ENCODE measurements at places on chromosomes 6 and 20. TPM values are rescaled to one million over a fixed set of nuclear protein-coding genes. Genes with fewer than 3 reads are reported as not detected.

Gene KHDC1
- 2.6 TPM for total RNA-seq

Gene CDSN
- not detected for total RNA-seq

Gene DOP1A
- 20.0 TPM for total RNA-seq

Gene ASIP
- total RNA-seq = not detected

Gene DTNBP1
- 19.3 TPM for total RNA-seq

Gene TMEM14C
- total RNA-seq = 96.7 TPM

Gene EGFL8
- 37.4 TPM for total RNA-seq

Gene CD24
- total RNA-seq = 796 TPM

Gene ATRN
- total RNA-seq = 37.0 TPM

Gene BACH2
- 3.9 TPM for total RNA-seq

Gene GTSF1L
- total RNA-seq = not detected

Gene MDC1
- 51.7 TPM for total RNA-seq

Gene PRRT1
- total RNA-seq = 2.1 TPM

Gene FBXO5
- total RNA-seq = 9.4 TPM

Gene CST8
- total RNA-seq = not detected

Gene SLC13A3
- 0.90 TPM for total RNA-seq

Gene CGA
- not detected for total RNA-seq

Gene ADGRF5
- total RNA-seq = 250 TPM

Gene CAP2
- 4.4 TPM for total RNA-seq

Gene OLIG3
- total RNA-seq = not detected

Gene RFX6
- total RNA-seq = not detected

Gene TRIM15
- total RNA-seq = not detected

Gene POPDC3
- total RNA-seq = 5.2 TPM

Gene SYCP2L
- 8.1 TPM for total RNA-seq

Gene FKBP1C
- total RNA-seq = 1.0 TPM

Gene CTAGE9
- not detected for total RNA-seq

Gene DEF6
- 24.0 TPM for total RNA-seq

Gene MOXD1
- 0.08 TPM for total RNA-seq

Gene ASCC3
- 57.9 TPM for total RNA-seq

Gene FAM217A
- total RNA-seq = not detected

Gene RSPO3
- 0.59 TPM for total RNA-seq

Gene ADGRB3
- 2.4 TPM for total RNA-seq

Gene MRPS18B
- total RNA-seq = 39.8 TPM

Gene CLDN20
- 0.23 TPM for total RNA-seq

Gene MLN
- total RNA-seq = not detected

Gene LINC00237
- not detected for total RNA-seq

Gene SEMG1
- not detected for total RNA-seq

Gene SLC17A9
- total RNA-seq = 7.0 TPM

Gene SCRT2
- not detected for total RNA-seq

Gene PHACTR3
- total RNA-seq = 8.7 TPM

Gene RAMACL
- 4.9 TPM for total RNA-seq

Gene FLRT3
- 6.3 TPM for total RNA-seq

Gene INSM1
- total RNA-seq = not detected

Gene DNMT3B
- 77.9 TPM for total RNA-seq

Gene HLA-DMA
- total RNA-seq = 13.0 TPM

Gene SH3BGRL2
- 7.0 TPM for total RNA-seq

Gene RIPK1
- 34.7 TPM for total RNA-seq
